Mucosa of gallbladder (tissue), 1 donor: ENCODE measurements at places on chromosomes 4 and X. TPM values are rescaled to one million over a fixed set of nuclear protein-coding genes. Genes with fewer than 3 reads are reported as not detected.

SOWAHD gene
- 4.7 TPM for total RNA-seq

P2RY4 gene
- not detected for total RNA-seq

N4BP2 gene
- total RNA-seq, result 4.3 TPM

TMEM271 gene
- total RNA-seq, result not detected

DMRTC1 gene
- total RNA-seq, result not detected

RIPPLY1 gene
- not detected for total RNA-seq

FDCSP gene
- total RNA-seq, result not detected

GRCh38 chr4:183821076-183821853, 83.8 kb upstream of the STOX2 start:
- no peak for DNase-seq

DNA sequence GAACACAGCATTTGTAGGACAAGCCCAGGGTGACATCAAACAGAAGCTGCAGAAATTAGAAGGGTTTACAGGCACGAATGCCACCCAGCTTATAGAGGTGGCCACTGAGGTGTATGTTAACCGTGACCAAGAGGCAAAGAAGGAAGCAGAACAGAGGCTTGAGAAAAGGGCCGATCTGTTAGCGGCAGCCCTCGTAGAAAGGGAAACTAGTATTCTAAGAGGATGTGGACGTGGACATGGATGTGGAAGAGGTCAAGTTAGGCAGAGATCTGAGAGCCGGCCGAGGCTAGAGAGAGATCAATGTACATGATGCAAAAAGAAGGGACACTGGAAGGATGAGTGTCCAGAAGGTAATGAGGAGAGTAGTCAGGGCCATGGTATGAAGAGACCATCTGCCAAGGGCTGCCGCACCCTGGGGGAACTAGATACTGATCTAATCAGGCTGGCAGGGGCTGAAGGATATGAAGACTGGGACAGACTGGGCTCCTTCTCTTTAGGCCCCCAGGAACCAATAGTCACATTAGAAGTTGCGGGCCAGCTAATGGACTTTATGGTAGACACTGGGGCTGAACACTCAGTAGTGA, 27.5 kb downstream of the LIAS start:
- no peak for DNase-seq

- DNase-seq, result no peak
These were observed 11.1 kb downstream of the NELFA start for GRCh38 chr4:1997712-1998111.

DNA sequence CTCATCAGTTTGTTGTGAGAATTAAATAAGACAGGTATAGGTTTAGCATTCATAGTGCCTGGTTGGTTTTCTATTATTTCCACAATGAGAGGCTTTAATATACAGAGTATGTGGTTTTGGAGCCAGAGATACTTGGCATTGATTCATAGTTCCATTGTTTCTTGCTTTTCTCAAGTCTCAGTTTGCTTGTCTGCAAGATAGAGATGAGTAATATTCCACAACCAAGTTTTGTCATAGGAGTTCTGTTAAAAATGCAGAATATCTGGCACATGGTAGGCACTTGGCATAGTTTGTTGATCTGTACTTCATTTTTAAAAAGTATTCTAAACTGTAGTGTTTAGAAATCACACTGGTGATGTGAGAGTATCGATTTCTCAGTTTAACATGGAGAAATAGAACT, 37.5 kb upstream of the EDA2R start:
- DNase-seq, result no peak

DNA sequence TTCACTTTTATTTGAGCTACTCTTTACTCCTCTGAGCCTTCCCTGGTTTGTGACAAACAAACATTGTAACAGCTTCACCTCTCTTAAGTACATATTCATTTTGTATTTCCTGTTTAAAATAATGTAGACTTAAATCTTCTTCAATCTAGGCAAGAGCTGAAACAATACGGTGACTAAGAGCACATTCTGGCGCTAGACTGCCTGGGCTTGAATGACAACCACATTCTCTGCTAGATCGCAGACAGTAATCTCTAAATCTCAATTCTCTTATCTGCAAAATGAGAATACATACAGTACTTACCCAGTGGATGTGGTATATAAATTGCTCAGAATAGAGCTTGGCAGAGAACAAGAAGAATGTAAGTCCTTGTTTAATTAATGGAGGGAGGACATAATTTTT, 144.8 kb downstream of the ARAP2 start:
- DNase-seq, result no peak

- DNase-seq, result no peak
These were observed 45.1 kb upstream of the AADAT start for GRCh38 chr4:170134821-170135220.

DNA sequence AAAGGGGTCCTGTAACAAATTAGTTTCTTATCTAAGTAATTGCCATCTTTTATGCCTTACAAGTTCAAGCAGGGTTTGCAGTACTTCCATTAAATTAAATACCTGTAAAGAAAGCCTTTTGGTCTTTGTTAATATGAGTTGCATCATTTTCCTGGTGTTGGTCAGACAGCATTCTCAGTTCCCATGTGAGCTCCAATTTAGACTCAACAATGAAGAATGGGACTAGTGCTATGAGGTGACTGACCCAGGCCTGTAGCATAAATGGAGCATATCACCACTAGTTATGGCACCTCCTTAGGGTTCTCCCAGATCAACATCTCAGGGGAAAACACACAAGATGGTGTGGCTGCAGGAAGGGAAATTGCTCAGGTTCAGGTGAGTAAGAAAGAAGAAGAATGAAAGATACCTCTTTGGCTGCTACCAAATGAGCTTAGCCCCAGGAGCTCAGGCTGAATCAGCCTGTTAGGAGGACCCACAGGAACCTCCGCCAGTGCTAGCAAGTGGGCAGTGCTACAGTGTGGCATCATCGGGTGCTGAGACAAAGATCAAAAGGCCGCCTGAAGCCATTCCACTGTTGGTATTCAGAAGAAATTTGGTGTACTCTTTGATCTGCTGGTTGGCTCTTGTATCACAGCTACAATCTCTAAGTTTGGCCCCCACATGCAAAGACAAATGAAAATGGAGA, 1.8 kb downstream of the TTC29 start:
- DNase-seq, result no peak

DNA sequence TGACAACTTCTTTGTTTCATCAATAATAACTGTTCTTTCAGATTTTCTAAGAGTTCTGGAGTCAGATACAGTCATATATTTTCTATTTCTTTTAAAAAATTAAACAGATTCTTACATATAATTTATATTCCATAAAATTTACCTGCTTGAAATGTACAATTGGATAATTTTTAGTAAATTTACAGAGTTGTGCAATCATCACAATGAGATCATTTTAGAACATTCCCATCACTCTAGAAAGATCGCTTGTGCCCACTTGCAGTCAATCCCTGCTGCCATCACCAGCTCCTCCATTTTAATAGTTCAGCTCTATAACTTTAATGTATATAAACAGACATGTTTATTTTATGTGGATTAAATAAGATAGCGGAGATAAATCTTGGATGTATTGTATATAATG, 29.6 kb upstream of the PRSS48 start:
- no peak for DNase-seq

DNA sequence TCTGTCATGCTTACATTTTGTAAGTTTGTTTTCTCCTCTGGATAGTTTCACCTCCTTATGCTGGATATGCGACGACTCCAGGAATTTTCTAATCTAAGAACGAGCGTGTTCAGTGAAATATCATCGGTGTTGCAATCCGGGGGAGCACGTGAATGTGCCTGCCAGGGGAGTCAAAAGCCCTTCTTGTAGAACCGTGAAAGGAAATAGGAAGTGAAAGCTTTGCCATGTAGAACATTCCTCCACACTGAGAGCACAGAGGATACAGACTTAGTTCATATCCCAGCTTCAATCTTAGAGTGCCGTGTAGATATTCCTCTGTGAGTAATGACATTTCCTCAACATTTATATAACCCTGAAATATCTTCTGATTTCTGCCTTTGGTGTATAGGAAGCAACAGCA, 121.2 kb downstream of the VEGFC start:
- DNase-seq, result peak; percentile 65

DNA sequence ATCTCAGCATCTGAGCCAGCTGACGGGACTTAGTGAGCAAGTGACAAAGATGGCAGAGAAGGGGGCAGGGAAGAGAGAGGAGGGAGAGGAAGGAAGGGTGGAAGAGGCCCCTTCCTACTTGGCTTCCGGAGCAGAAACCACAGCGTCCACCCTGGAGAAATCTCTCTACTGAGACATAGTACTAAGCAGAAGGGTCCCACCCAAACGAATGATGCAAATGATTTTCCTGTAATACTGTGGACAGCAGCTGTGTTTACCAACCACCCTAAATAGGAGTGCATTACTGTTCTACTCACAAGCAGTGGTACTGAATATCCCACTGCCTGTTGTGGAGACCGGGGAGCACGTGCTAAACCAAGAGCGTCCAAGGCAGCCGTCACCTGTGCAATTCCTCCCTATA, 29.4 kb downstream of the DTHD1 start:
- peak; percentile 12 for DNase-seq

DNA sequence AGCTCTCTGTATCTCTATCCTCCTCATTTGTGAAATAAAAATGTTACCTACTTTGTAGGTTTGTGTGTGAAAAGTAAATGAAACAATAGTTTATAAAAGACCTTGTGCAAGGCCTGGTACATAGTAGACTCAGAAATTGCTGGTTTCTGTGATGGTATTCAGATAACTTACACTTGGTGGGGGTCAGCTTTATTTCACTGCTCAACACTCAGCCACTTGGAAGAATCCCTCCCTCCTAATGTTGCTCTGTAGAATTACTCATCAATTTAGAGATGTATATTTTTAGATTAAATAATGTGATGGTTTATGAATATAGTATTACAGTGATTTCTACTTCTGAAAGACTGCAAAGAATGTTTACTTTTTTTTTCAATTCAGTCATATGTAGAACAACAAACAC, 32.7 kb downstream of the SMARCAD1 start:
- no peak for DNase-seq

DNA sequence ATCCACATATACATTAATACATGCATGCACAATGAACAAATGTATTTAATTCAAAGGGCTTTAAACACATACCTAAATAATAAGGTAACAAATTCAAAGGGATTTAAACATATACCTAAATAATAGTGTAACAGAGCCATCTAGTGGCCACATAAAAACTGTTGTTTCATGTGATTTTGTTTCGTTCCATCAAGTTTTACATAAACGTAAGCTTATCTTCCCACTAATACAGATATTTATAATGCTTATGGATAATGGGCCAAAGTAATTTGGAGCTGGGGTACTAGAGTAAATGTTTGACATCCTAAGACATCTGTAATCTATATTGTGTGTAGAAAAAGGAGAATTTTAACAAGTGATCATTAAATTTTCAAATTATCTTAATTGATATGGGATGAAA, 82.3 kb downstream of the PRSS12 start:
- no peak for DNase-seq

DNA sequence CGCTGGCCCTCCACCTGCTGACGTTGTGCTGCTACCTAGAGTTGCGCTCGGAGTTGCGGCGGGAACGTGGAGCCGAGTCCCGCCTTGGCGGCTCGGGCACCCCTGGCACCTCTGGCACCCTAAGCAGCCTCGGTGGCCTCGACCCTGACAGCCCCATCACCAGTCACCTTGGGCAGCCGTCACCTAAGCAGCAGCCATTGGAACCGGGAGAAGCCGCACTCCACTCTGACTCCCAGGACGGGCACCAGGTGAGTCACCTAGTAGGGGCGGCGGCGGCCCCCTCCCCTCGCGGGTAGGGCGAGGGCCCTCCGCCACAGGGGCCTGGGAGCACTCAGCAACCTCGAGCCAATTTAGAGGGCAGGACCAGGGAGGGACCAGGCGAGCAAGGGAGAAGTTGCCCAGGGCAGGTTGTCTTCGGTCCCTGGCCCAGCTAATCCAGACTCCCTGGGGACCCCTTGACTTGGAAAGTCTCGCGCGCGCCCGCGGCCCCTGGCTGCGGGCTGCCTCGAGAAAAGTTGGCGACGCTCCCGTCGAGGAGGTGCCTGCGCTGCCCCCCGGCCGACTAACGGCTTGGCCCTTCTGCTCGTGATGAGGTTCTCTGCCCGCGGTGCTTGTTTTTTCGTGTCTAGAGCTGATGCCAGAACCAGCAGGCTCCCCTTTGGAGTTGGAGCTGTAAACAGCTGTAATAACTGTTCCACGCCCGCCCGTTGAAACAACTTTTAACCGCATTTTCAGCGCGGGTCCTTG, 717 bp downstream of the EDA start:
- DNase-seq, result no peak

DNA sequence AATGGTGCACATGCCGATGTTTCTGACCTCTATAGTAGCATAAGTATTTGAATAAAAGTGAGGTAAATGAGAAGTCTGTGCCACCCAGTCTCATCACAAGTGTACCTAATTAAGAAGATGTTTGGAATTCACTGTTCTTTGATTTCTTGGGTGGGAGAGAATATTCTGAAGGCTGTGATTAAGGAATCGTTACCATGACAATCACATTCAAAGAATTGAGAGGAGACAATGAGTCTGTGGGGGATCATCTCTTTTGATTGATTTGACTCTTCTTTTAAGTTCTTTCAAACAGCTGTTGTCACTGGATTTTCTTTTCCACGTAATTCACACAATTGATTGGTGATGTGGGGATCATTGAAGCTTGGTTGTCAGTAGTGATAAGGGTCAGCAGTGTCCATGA, 18.1 kb downstream of the FHL1 start:
- DNase-seq, result no peak

DNA sequence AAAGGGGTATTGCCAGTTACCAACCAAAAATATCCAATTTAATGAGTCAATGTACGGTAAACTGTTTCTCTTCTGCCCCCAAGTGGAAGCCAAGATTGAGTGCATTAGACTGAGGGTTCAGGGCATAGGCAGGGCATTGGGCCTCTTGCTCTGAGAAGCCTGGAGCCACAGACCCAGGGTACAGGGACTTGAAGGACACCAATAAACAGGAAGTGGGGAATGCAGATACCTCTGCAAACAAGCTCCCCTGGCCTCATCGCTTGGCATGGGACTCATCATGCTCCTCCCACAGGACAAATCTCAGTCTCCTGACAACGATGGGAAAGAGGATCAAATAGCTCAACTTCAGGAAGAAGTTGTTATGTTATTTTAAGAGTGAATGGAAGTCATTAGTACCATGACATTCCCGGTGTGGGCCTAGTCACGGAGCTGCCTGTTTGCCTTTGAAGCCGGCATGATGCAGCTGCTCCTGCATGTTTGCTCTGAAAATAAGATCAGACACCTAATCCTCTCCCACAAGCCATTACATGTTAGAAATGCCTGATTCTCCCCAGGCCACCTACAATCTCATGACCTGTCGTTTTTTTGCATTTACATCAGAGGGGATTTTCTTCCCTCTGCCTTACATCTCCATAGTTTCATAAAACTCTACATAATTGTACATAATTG, 224.2 kb downstream of the RCHY1 start:
- no peak for DNase-seq

DNA sequence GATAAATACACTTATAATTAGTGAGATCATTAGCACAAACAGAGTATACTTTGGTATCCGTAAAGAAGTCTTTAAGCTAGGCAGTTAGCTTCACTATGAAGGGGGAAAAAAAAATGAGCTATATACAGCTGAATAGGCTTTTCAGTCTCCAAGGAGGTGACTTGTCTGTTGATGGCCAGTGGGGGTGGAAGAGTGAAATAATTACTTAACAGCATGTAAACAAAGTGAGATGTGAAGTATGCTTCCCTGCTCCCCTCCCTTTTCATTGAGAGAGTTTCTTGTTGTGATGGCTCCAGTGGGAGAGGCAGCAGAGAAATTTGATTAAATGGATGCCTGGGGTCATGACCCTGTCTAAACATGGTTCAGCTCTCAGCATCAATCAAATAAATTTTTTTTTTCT, 180.9 kb downstream of the DACH2 start:
- DNase-seq, result no peak

- DNase-seq, result no peak
These were observed 24.1 kb downstream of the GPM6A start for GRCh38 chr4:175787948-175788347.

- DNase-seq, result no peak
These were observed 31.8 kb upstream of the AGA start for GRCh38 chr4:177473991-177474390.
